LHCN-M2 (cell line): ENCODE measurements at places on chromosomes 5 and 9. TPM values are rescaled to one million over a fixed set of nuclear protein-coding genes. Genes with fewer than 3 reads are reported as not detected.

The GABRA6 gene
- total RNA-seq: not detected in 2 replicates

The NR2F1-AS1 gene
- total RNA-seq: 10.4 and 10.8 TPM in 2 replicates

The DDX31 gene
- 21.0 and 23.1 TPM in 2 replicates for total RNA-seq

The STX17 gene
- total RNA-seq: 11.3 and 13.4 TPM in 2 replicates

The MARCHF11 gene
- total RNA-seq: not detected in 2 replicates

The CARTPT gene
- total RNA-seq: not detected in 2 replicates

The CYLC2 gene
- not detected in 2 replicates for total RNA-seq

The PCDHGA2 gene
- total RNA-seq: 0.90 and 1.1 TPM in 2 replicates

DNA sequence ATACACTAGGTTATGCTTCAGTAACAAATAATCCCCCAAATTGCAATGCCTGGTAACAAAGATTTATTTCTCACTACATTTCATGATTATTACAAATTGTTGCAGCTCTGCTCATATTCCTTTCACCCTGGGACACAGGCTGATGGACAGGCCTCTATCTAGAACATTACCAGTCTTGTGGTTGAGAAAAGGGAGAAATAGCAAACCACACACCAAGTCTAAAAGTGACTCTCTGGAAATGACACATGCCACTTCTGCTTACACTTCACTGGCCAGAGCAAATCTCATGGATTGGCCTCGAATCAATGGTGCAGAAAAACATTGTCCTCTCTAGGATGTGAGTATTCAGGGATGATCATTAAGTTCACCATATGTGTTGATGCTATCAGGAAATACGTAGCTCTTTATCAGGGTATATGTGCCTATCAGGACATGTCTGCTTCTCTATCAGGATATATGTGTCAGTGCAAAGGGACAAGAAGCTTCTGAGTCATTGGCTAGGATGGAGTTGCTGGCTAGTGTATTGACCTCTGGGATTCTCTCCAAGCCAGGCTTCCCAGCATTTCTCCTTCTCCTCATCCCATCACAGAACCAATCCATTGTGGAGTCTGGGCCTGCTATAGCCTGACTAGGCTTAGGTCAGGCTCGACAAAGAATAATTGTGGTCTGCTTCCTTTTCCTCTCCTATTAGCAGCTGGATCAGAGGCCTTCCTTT lies 91.1 kb upstream of the CEP78 start:
- DNase-seq: no peak

DNA sequence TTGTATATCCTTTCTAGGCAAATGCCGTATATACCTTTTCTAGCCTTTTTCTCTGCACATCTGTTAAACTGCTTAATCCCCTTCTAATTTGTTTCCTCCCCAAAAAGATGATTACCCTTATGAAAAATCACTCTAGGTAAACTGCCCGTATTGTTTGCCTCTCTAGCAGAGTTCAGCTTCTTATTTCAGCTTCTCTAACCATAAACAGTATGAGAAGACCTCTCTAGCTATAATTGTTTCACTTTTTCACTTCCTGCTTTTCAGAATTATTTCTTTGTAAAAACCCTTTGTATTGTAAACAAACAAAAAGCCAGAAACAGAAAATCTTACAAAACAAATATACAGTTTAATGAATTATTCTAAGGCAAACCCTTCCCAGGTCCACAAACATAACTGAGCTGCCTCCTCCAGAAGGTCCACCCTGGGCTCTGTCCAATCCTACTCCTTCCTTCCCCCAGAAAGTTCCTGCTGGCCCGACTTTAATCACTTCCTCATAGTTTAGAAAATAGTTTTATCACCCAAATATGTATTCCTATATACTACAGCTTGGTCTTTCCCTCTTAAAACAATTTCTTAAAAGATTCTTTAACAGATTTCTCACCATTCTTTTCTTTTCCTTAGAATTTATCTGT lies 158.1 kb downstream of the FGF1 start:
- no peak for DNase-seq

GRCh38 chr9:13939134-13939533 lies 374.8 kb downstream of the NFIB start:
- DNase-seq: peak; percentile 81

DNA sequence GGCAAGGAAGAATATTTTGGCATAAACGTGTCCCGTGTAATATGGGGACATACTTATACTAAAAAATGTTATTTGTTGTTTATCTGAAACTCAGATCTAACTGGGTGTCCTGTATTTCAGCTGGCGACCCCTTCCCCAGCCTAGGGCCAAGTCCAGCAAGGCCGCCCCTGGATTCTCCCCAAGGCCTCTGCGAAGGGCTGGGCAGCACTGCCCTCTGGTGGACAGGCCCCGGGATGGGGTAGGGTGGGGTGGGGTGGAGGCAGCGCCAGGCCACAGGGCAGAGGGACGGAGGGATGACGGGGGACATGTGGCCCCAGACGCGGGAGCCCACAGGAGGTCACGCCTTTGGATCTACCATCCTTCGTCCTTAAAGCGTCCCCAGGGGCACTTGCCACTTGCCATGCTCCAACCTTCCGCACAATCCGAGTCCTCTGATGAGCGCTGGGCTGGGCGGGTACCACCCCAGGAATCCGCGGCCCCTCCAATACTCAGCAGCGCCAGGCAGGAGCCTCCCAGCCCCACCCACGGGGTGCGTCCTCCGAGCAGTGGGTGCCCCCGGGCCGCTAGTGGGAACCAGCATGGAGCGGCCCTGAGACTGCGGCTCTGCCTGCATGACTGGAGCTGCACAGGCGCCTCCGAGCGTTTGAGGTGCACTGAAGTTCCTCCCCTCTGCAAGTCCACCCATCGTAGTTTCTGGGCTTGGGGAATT lies 7.1 kb upstream of the AGPAT2 start:
- DNase-seq: no peak

DNA sequence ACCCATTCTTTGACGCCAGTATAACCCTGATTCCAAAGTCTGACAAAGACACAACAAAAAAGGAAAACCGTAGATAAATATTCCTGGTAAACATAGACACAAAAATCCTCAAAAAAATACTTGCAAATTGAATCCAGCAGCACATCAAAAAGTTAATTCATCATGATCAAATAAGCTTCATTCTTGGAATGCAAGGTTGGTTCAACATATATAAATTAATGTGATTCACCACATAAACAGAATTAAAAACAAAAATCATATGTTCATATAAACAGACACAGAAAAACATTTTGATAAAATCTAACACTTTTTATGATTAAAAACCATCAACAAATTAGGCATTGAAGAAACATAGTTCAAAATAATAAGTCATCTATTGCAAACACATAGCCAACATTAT lies 324.2 kb upstream of the TRPC7 start:
- no peak for DNase-seq

DNA sequence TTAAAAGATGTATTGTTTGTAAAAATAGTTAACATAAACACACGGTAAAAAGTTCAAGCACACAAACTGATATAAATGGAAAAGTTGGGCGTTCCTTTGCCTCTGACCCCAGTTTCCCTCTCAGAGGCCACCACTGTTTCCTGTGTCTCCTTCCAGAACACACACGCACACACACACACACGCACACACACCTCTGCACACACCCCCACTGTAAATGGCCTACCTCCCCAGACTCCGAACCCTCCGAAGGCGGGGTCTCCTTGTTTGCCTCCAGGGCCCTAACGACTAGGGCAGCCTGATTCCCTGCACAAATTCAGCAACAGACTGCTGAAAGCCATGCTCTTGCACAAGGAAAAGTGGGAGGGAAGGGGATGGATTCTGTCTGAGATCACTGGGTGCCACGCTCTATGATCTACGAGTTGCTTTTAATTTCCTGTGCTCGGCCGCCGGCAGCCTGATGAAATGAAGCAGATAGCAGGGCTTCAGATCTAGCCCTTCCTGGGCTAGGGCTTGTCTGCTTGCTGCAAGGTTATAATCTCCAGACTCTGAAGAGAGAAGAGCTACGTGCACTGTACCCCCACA lies 184.0 kb upstream of the IL12B start:
- no peak for DNase-seq

DNA sequence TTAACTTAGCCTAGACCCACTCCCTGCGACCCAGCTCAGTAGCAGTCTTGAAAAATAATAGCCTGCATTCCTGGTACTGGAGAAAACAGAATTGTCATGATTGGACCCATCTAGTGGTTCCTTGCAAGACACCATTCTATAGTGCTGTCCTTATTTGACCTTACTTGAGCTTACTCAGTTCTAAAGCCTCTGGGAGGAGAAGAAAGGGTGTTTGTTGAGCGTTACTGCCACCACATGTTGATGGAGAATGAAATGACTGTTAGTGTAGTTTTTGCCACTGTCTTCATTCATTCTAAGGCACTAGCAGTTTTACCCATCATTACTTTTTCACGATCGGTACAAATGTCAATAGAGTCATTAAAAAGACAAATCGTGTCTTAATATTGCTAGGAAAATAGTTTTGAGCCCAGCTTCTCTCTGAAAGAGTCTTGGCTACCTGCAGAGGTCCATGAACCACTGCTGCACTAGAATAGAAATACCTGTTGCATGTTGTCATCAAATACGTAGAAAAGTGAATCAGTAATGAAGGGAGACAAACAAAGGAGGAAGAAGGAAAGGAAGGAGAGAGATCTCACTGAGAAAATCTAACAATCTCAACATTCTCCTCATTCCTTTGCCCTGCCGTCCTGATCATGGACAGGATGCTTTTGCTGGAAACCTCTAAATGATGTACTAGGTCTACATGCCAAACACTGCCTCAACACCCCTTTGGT lies 96.0 kb downstream of the LIX1 start:
- DNase-seq: peak; percentile 35

DNA sequence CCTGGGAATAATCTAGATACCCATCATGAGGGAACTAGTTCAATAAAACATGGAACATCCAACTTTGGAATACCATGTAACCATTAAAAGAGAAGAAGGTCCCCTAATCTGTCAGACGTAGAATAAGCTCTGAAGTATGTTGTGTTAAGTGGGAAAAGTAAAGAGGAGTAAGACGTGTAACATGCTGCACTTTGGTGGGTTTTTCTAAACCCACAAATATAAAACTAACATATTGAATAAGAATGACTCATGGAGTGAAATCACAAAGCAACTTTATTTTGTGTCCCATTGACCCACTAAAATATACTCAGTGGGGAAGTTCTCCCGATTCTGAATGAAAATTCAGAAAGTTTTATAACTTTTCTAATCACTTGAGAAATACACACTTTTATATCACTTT lies 67.9 kb upstream of the PIK3R1 start:
- DNase-seq: no peak

GRCh38 chr5:55626790-55627189 lies 85.3 kb downstream of the SLC38A9 start:
- DNase-seq: no peak

DNA sequence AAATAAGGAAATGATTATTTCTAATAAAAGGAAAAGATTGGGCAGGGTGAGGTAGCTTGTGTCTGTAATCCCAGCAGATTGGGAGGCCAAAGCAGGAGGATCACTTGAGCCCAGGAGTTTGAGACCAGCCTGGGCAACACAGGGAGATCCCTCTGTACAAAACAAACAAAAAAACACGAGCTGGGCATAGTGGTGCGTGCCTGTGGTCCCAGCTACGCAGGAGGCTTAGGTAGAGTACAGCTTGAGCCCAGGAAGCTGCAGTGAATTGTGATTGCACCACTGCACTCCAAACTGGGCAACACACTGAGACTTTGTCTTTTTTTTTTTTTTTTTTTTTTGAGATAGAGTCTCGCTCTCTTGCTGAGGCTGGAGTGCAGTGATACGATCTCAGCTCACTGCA lies 18.8 kb downstream of the GDA start:
- DNase-seq: no peak

DNA sequence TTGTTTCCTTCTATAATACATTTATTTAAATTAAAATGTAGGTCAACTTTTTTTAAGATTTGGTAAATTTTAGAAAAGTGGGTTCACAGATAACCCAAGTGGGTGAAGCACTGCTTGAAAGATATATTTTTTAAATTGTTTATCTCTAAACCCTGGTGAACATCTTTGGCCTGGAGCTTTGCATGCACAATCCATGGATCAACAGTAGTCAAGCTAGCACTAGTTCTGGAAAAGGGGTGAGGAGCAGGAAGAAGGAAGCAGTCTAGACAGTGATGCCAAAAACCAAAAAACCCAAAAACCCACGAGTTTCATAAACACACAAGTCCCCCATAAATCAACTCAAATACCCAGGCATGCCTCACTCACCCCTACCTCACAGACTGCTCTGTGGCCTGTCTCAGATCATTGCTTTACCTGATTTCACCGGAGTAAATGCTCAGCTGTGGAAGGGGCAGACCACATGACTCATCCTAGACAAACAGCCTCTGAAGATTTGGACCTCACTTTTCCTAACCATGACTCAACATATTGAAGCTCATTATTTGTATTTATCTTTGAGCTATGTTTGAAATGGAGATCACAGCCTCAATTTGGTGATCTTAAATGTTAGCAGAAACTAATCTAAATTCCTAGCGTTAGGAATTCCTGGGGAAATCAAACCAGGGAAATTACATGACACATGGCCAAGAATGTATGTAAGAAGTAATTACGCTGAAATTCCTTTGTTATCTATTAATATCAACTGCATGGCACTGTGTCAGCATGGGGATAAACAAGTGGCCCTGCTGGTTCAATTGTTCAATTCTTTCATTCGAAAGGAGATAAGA lies 149.6 kb downstream of the ZNF608 start:
- peak; percentile 90 for DNase-seq

GRCh38 chr5:119275146-119275545 lies 80.7 kb upstream of the TNFAIP8 start:
- DNase-seq: peak; percentile 45

DNA sequence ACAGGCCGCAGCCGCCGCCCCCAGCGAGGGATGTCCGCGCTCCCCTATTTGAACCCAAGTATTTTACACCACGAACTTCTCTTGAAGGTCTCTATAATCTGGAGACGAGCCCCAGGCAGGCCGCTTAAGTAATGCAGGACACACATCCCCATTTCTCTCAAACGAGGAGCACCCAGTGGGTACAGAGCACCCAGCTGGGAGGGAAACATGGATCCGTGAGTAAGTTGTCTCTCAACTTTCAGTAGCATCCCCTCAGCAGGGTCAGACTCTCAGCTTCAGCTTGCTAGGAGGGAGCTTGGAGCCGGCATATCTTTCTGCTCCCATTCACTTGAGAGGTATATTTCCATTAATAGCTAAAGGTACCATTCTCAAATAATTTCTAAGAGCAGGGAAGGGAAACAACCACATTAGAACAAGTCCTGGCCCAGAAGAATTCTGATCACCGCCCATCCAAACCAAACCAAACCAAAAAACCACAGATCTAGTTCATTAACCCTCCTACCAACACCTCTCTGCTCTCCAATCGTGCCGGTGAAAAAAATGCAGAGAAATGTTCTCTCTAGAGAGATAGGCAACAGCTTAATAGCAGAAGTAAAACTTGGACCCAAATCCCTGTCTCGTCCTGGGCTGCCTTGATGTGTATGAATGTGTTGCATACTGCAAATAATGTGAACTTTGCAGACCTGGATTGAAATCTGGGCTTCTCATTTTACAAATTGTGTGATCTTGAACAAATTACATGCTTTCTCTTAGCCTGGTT lies 910 bp downstream of the TDRD7 start:
- DNase-seq: no peak

DNA sequence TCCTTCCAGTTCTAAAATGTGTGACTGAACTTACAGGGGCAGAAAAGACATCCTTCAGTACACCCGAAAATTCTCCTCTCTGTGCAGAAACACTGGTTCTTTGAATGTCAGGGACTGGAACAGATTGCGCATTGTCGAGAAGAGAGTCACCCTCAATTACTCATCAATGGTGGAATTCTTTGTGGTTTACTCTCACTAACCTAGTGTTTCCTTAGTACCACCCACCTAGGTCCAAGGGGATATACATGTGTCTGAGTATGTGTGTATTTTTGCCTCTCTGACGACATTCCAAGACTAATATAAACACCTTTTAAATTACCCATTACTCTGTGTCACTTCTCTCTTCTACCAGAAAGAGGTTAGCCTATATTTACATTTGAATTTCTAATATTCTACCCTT lies 660.8 kb downstream of the TLE1 start:
- DNase-seq: peak; percentile 95
